Right atrium auricular region (tissue), 2 donors: ENCODE measurements at places on chromosomes 5 and 9. TPM values are rescaled to one million over a fixed set of nuclear protein-coding genes. Genes with fewer than 3 reads are reported as not detected.

DNA sequence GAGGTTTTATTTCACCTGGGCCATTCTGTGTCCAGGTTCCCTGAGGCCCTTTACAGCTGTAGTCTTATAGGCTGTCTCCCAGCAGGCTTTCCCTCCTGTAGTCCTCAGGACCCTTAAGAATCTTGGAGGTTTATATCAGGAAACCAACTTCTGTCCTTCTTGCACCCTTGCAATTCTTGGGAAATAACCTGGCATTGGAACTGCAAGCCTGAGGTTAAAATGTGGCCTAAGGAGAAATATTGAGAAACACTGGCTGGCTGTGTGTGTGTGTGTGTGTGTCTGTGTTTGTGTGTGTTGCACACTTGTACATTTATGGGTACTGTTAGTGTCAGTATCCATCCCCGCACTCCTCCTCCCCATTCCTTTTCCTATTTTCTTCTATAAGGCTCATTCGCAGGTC, 168.9 kb downstream of the PAPPA start:
- no peak for DNase-seq

- no peak for DNase-seq
These were observed 52.3 kb upstream of the EGFL7 start for GRCh38 chr9:136610426-136610825.

DNA sequence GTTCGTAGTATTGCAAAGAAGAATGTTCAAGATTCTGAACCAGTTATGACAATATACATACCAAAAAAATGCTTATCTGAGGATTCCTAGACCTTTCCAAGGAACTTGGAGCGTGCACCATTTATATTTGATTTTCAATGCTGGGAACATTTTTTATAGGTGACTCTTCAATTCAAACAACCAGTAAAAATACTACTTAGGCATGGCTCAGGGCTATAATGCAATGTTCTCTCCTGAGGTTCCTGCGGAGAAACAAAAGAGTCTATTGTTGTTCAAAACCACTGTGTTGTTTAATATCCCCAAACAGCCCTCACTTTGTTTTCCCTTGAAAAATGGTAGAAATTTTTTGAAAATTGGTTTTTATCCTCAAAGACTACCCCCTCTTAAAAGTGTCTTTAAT, 335.7 kb upstream of the IZUMO3 start:
- DNase-seq, result no peak

DNA sequence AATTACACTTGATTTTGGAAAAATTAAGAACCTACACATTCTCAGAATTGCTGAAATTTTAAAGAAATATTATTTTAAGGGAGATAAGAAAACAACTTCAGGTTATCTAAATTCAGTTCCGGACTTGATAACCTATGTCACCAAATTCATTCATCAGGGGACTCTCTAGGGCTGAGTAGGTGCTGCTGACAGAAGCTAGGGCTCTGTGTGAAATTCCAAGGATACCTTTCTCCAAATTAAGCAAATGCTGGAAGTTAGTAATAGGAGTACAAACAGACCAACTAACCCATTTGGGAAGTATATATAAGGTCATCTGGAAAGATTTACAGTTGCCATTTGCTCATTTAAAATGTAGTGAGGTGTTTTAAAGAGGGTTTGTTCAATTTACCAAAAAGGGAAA, 84.3 kb downstream of the SMIM23 start:
- no peak for DNase-seq

DNA sequence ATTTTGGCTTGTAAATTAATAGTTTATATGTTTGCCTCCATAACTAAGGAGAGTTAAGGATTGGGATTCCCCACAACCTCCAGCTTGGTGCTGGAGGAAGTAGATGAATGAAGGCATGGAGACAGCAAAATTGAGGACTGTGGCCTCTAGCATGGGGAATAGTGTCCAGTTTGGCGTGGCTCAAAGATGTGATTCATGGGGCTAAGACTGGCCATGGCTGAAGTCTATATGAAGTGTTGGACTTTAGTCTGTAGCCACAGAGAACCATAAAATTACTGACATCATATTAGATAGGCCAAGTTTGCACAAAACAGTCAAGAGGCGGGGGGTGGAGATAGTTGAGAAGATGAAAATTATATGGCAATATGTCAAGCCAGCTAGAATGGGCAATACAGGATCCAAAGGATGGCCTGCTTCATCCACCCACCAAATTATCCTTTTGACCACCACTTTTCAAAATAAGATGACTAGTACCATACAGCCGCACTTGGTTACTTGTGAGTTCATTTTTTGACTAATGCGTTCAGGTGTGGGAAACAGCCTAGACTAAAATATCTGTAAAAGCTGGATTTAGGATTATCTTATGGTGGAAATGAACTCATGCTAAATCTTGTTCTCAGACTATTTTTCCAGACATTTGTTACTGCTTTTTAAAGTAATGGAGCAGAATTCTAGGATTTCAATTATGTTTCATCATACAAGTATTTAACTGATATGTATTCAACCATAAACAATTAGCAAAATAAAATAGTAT, 40.2 kb downstream of the ZNF474 start:
- no peak for DNase-seq

DNA sequence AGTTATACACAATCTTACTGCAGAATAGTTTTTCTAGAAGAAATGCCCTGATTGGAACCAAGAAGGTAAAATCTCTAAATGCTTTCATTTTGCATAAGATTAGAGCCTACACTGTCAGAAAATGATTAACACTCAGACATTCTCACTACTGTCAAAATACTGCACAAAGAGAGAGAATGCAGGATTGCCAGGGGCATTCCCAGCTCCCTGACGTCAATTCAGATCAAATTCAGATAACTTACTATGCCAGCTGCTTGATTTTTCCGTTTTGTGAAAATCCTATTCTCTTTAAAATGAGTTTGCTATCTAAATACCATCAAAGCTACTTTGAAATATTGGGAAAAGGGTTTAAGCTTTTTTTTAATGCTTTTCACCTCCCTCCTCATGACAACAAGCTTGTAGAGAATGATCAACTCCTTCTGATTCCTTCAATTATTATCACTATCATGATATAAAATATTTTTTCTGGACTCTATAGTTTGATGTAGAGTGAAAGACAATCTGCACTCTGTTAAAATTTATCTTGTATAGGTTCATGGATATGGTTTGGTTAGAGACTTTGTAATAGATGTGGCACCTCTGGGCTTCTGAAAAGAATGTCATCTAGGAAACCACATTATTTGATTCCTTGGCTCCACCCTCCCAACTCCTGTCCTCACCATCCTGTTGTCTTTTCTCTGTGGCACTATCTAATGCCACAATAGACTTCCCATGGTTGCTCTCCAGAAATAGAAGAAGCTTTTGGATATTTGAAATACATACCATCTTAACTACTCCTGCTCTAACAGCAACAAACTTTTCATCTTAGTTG, 407.7 kb downstream of the PDE4D start:
- DNase-seq, result no peak

NEUROG1 gene
- not detected for total RNA-seq
